Stimulated activated CD4-positive, alpha-beta T cell treated with anti-CD3 and anti-CD28 coated beads, Interleukin-1b, Interleukin-23, amount 100 ng/mL, for 4 hours (primary cell): ENCODE measurements at places on chromosomes 1 and 21.

GRCh38 chr1:237799762-237800474, 90.8 kb downstream of the ZP4 start:
- peak; percentile 1 for DNase-seq

DNA sequence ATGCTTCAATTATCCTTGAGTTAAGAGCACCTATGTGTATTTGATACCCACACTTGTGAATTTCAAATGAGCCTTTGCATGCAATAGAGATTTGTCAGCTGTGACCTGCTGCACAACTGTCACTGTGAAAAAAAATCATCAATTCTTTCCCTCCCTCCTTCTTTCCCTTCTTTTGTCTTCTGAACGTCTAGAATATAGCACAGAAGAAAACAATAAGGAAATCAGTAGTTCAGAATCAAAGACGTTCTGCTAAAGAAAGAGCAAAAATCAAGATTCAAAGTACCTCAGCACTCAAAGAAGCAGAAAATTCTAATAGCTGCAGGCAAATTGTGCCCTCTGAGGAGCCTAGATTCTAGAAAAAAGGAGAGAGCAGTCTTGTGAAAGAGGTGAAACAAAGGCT, 1.7 kb upstream of the FMN2 start:
- DNase-seq: no peak

GRCh38 chr21:33229099-33229783, 497 bp upstream of the IFNAR2 start:
- no peak for DNase-seq

- DNase-seq: no peak
These were observed 14.8 kb downstream of the S100A6 start for GRCh38 chr1:153520818-153521476.

GRCh38 chr1:76287917-76288316, 213.4 kb downstream of the ST6GALNAC3 start:
- no peak for DNase-seq

- no peak for DNase-seq
These were observed 23.2 kb upstream of the IFNAR1 start for GRCh38 chr21:33301632-33302002.

- DNase-seq: no peak
These were observed 21.2 kb upstream of the NUF2 start for GRCh38 chr1:163300568-163300967.

DNA sequence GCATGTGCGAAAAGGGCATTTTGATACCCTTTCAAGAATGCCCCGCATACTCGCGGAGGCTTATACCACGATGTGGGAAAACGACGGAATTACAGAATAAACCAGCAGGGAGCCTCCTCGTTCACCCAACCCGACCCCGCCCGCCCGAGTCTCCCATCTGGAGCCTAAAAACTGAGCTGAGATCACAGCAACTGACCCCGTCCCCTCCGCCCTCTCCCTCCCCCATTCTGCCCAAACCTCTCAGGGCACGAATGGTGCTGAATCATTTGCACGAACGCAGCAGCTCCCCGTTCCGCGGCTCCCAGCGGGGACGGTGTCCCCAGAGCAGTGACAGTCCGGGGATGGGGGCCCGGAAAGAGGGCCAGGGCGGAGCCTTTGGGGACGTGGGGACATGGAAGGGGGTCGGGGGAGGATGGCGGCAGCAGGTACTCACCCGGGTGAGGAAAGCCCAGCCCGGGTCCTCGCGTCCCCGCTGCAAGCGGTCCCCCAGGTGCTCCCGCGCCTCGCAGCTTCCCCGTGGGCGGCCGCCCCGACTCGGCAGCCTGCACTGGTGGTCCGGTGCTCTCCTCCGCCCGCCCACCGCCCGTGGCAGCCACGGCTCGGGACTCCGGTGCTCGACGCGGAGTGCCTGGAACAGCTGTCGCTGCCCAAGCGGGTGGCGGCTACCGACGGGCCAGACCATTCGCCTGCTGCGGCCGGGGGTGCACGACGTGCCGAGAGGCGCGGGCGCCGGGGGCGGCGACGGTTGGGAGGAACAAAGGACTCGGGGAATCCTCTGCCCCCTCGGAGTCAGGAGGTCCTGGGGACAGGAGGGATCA, at the start of gene TTLL7:
Gene TTLL7, minus strand, starts transcription at position 635 of the 818 bp plus-strand sequence. CDS start 46,921 bp downstream, outside the sequence.
- peak; percentile 44 for DNase-seq

- DNase-seq: no peak
These were observed 7.9 kb upstream of the RPTN start for GRCh38 chr1:152166966-152167365.

- DNase-seq: no peak
These were observed 253.1 kb downstream of the OMA1 start for GRCh38 chr1:58293388-58293787.

GRCh38 chr1:85047472-85048295, 616 bp downstream of the MCOLN3 start:
- DNase-seq: no peak

GRCh38 chr1:23574265-23574754, 15.0 kb upstream of the ID3 start:
- no peak for DNase-seq

DNA sequence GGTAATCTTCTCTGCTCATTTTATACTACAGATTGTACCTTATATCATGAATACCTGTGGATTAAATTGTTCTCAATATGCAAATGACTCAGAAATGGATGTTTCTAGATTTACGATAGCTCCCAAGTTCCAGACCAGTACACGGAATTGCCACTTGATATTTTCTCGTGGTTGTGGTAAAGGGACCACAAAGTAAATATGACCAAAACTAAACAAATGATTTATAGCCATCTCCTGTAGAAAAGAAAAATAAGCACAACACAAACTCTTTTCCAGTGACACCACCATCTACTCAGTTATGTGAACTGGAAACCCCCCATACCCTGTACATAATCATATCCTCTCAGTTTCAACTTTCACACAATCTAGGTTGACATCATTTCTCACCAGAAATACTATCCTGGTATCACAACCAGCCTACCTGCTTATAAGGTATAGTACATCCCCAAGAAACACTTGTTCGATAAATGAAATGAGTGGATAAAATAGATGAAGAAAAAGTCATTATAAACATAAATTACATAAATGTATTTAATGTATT, 172.3 kb downstream of the ADGRL4 start:
- no peak for DNase-seq

DNA sequence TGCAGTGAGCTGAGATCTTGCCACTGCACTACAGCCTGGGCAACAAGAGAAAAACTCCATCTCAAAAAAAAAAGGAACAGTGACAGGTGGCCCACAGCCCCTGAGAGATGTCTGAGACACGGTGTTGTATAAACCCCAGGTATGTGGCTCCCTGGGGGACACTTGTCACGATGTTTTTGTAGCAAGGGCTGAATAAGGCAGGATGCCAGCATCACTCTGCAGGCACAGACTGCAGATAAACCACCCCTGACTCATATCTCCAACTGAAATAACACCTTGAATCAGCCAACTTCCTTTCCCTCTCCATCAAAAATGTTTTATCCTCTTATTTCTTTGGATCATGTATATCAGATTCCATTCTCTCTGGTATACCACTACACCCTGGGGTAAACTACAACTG, 52.5 kb downstream of the NMNAT2 start:
- no peak for DNase-seq

DNA sequence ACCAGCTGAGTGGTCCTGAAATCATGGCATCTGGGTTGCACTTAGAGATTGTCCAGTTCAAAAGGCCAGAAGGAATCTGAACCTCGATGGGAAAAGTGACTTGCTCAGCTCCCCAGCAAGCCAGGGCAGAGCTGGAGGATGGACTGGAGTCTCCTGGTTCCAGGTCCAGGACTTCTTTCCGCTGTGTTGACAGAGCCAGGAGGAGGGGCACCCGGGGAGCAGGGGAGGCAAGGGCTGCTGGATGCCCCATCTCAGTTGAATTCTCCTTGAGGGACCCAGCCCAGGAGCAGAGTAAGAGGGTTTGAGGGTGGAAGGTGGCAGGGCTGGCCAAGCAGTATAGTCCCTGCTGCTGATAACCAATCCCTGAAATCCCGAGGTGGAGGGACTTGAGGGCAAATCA, 2.4 kb upstream of the ALPL start:
- DNase-seq: no peak

DNA sequence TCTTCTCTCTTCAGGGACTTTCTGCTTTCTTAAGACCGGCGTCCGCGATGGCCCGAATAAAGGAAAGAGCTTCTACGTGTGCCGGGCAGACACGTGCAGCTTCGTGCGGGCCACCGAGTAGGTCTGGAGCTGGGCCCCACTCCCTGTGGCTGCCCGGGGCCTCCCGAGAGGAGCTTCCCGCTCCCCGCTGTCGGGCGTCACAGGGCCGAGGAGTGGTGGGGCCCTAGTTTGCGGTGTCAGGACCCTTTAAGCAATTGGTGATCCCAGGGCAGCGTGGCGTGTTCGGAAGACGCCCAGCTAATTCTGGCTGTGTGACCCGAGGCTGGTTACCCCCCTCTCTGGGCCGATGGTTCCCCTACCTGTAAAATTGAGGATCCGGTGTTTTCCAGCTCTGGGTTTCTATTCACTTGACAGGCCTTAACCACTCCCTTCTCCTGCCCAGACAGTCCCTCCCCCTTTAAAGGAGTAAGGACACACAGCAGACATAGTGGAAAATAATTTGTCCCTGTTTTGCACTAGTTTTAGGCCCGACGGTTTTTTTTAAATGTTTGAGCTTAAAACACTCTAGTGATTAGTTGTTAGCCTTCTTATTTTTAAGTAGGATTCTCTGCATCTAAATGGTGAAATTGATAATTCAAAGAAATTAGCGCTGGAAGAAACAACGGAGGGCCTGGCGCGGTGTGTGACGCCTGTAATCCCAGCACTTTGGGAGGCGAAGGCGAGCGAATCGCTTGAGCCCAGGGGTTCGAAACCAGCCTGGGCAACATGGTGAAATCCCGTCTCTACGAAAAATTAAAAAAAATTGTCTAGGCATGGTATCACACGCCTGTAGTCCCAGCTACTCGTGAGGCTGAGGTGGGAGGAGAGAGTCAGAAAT, 553 bp downstream of the TTF2 start:
- no peak for DNase-seq

DNA sequence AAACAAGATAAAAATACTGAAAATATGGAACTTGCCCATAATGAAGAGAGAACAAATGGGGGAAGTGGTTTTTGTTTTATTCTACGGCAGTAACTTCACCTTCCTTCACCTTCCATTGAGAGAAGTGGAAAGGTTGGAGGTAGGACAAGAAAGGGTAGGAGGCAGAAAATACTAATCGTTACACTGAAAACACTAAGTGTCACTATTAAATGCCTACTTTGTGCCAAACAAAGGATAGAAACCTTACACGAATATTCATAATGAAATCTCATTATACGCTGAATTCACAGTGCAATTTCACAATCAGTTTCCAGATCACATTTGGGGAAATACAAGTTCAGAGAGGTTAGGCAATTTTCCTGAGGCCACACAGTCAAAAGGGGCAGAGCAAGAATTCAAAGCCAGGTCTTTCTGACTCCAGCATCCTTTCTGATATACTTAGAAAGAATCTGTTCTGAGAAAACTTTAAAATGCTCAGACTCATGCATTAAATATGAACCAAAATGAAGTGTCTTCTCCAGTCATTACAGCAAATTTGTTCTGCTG, 3.0 kb downstream of the TIAM1 start:
- no peak for DNase-seq

- DNase-seq: no peak
These were observed 14.7 kb upstream of the PTGFR start for GRCh38 chr1:78475888-78476610.

DNA sequence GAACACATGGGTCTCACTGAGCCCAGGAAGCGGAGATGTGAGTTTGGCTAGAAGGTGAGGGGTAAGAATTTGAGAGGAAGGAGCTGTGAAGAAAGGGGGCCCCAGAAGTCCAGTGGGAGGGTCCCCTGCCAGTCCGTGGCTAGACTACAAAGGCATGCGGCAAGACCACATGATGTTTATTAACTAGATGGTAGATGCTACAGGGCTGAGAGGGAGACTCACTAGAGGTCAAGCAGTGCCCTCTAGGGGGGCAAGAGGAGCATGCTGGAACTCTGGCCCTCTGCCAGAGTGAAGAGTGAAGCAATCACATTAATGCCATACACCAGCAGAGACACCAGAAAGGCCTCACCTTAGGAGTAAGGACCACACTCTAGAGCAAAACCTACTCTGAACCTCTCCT, 12.2 kb downstream of the KIAA0319L start:
- no peak for DNase-seq

GRCh38 chr1:203764105-203765028, 616 bp upstream of the LAX1 start:
- no peak for DNase-seq

GRCh38 chr1:59223198-59223597, 73.7 kb upstream of the FGGY start:
- DNase-seq: no peak

- DNase-seq: no peak
These were observed 38.4 kb downstream of the SPEN start for GRCh38 chr1:15885701-15886610.

DNA sequence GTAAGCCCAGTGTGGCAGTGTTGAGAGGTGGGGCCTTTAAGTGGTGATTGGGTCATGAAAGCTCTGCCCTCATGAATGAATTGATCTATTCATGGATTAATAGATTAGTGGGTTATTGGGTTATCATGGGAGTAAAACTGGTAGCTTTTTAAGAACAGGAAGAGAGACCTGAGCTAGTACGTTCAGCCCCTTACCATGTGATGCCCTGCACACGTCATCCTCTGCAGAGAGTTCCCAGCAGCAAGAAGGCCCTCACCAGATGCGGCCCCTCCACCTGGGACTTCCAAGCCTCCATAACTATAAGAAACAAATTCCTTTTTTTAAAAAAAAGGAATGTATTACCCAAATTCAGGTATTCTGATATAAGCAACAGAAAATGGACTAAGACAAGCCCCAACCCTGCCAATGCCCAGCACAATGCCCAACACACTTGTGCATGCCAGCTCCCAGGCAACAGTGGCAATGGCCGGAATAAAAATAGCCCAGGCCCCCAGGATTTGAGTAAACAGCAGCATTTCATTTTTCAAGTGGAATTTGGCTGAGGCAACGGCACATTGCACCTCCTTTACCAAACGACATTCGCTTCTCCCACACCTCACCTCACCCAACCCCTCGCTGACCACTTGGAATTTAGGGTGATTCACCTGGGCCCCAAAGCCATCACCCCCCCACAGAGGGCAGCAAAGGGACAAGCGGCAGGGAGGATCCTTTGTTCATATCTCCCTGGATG, 215.9 kb downstream of the TOMM20 start:
- no peak for DNase-seq
